ENCODE measurements at places on chromosomes 5 and 9. TPM values are rescaled to one million over a fixed set of nuclear protein-coding genes. Genes with fewer than 3 reads are reported as not detected.

Gene HACD4
- polyA plus RNA-seq: 7.3 TPM

Gene DBH
- polyA plus RNA-seq: not detected

Gene TXNDC8
- polyA plus RNA-seq: not detected

- H3K4me3 ChIP-seq: no peak overlapping the region
- no peaks in the 10 kb centered on the region for H3K27me3 ChIP-seq
- no peak overlapping the region for H3K27ac ChIP-seq
- no peaks in the 10 kb centered on the region for H3K36me3 ChIP-seq
Observed at GRCh38 chr9:131045300-131046092, 36.5 kb downstream of the LAMC3 start.

DNA sequence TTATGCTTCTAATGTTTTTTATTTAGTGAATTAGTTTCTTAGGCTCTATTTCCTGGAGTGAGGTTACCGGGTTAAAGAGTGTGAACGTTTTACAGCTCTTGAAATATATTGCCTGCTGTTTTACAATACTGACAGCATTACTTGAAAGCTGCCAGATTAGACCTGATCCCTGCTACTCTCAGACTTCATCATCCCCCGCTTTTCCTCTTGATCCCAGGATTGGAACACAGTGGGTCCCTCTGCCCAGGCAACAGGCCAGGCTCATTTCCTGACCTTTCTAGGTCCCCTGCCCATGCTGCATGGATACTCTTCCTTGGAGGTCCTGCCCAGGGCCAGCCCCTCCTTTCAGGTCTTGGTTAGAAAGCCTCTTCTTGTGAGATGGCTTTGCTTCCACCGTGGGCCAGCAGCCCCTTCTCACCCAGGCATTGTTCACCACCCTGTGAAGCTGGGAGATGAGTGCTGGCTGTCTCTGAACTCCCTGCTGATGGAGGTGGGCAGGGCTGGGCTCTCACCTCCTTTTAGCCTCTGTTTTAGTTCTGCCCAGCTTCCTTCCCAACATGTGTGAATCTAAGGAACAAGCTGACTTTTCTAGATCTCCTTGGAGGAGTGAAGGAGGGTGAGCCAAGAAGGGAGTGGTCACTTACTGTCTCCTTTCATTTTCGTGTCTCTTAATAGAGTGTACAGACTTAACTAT lies 15.5 kb upstream of the FAM120AOS start:
- peaks cover 2% of the 10 kb centered on the region for H3K36me3 ChIP-seq
- no peaks in the 10 kb centered on the region for H3K27me3 ChIP-seq
- no peak overlapping the region for H3K4me3 ChIP-seq
- DNase-seq: no peak

DNA sequence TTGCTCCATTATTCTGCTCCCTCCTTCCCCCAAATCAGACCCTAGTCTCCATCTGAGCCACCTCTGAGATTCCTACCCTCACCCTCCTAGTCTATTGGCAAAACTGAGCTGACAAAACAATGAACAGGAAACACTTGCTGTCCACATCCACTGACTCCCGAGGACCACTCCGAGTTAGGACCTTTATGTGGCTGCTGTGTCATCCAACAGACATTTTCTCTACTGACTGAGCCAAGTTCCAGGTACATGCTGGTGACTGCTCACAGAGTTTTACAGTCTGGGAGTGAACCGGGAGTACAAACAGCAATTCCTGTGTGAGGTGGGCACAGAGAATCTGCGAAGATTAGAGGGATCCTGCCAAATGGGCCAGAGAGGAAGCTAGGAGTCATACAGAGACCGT lies 39.2 kb downstream of the CFAP90 start:
- no peak overlapping the region for H3K4me3 ChIP-seq
- H3K27ac ChIP-seq: no peak overlapping the region
- no peaks in the 10 kb centered on the region for H3K27me3 ChIP-seq
- no peak for DNase-seq

DNA sequence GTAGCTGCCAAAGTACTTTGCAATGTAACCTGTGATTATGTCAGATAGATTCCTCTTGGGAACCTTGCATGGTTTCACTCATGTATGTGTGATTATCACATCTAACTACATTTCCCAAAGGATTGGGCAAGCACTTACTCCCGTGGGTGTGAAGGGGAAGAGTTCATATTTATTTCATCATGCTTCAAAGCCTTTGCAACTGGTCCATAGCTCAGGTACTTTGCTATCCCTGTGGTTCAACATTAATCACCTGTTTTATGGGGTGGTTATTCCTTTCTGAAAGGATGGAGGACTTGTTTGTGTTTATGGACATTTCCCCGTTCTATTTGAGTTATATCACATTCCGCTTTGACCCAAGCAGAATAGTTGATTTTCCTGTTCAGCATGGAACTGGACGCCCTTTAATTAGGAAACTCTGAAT lies 13.6 kb upstream of the ERMP1 start:
- no peak for DNase-seq
- peaks cover 16% of the 10 kb centered on the region for H3K4me1 ChIP-seq
- H3K4me3 ChIP-seq: no peak overlapping the region
- H3K27ac ChIP-seq: no peak overlapping the region
- no peaks in the 10 kb centered on the region for H3K27me3 ChIP-seq

Measured in keratinocyte (primary cell).